A549 (cell line): ENCODE measurements at places on chromosomes 5 and 9. TPM values are rescaled to one million over a fixed set of nuclear protein-coding genes. Genes with fewer than 3 reads are reported as not detected.

DNA sequence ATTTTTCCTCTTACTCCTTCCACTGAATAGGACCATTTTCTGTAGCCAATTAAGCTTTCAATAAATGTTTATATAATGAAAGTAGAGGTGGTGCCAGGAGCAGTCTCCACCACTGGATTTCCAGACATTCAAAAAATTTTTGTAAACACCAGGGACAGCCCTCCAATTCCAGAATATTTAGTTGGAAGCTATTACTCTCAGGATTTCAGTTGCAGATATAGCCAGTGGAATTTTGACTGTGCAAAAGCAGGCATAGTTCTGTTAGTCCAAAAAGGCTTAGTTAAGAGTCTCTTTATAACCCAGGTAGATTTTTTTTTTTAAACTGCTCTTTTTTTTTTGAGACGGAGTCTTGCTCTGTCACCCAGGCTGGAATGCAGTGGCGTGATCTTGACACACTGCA is 138.1 kb upstream of the DMRT1 start:
- no peak for DNase-seq

PCDHGA3 gene
- not detected in 3 replicates for polyA plus RNA-seq

PCDHA13 gene
- not detected in 3 replicates for polyA plus RNA-seq

LIFR gene
- 3.8 to 6.2 TPM (median 5.5 TPM) in 3 replicates for polyA plus RNA-seq

- DNase-seq = peak; percentile 72
Observed at GRCh38 chr5:135551593-135552447, 16.1 kb upstream of the NEUROG1 start.

DNA sequence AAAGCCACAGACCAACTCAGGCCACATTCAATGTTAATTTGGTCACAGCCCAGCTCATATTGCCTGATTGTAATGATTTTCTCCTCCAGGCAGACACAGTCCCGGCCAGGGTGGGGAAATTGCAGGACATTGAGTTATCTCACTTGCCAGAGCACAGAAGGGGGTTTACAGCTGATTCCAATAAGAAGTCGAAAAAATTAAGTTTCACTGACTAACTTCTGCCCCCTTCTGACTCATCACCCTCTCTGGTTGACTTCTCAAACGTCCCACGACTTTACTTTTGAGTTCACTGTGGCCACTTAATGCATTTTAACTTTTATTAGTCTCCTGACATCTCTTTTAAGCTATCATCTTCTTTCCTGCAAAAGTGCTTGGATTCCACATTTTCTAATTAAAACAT is 321.4 kb upstream of the WWC1 start:
- no peak for DNase-seq
